ENCODE measurements at places on chromosomes 11 and 22.

GRCh38 chr22:50260801-50261614, 475 bp downstream of the MAPK12 start:
- peak; percentile 97 for DNase-seq

DNA sequence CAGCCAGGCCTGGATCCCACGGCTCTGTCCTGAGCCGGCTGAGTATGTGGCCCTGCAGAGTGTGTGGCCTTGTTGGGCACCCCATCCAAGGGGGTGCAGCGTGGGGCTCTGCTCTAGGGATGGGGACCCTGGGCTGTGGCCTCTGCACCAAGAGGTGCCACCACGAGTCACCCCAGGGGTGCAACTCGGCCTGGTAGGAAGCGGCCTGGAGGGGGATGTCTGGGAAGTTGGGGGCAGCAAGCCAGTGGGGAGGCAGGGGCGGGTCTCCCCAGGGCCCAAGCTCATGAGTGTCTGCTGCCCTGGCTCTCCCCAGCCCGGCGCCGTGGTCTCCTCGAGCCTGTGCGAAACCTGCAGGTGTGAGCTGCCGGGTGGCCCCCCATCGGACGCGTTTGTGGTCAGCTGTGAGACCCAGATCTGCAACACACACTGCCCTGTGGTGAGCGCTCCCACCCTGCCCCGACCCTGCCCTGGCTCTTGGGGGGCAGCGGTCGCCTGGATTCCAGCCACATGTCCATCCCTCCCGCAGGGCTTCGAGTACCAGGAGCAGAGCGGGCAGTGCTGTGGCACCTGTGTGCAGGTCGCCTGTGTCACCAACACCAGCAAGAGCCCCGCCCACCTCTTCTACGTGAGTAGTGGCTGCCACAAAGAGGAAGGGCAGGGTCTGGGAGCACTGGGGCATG, 24.2 kb upstream of the MUC5B start:
- DNase-seq: peak; percentile 73

DNA sequence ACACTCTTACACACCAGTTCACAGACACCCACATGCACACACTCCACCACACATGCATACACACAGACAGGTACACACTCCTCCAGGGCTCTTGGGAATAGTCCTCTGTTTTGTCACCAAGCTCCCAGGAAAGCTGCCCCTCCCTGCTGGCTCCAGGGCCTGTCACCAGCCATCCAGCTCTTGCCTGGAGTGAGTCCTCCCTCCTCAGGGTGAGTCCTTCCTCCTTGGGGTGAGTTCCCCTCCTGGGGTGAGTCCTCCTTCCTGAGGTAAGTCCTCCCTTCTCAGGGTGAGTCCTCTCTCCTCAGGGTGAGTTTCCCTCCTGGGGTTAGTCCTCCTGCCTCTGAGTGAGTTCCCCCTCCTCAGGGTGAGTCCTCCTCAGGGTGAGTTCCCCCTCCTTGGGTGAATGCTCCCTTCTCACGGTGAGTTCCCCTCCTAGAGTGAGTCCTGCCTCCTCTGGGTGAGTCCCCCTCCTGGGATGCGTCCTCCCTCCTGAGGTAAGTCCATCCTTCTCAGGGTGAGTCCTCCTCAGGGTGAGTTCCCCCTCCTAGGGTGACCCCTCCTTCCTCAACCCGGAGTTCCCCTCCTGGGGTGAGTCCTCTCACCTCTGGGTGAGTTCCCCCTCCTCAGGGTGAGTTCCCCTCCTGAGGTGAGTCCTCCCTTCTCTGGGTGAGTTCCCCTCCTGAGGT, 100.6 kb upstream of the FGF3 start:
- peak; percentile 44 for DNase-seq

GRCh38 chr22:30552719-30553118, 6.2 kb upstream of the SEC14L6 start:
- DNase-seq: no peak

- peak; percentile 97 for DNase-seq
These were observed 3.2 kb upstream of the CSDC2 start for GRCh38 chr22:41557401-41558240.
